Nephron progenitor cell (in vitro differentiated cells): ENCODE measurements at places on chromosomes 16 and 17.

DNA sequence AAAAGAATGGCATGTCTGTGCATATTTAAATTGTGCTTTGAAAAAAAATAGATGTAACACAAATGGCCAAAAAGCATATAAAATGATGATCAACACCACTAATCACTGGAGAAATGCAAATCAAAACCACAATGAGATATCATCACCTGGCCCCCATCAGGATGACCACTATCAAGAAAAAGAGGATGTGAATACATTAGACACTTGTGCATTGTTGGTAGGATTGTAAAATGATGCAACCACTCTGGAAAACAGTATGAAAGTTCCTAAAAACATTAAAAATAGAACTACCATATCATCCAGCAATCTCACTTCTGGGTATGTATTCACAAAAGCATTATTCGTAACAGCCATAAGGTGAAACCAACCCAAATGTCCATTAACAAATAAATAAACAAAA, 91.5 kb downstream of the SPAG9 start:
- no peak for DNase-seq
- H3K4me3 ChIP-seq = no peak overlapping the region
- H3K27me3 ChIP-seq = no peaks in the 10 kb centered on the region

DNA sequence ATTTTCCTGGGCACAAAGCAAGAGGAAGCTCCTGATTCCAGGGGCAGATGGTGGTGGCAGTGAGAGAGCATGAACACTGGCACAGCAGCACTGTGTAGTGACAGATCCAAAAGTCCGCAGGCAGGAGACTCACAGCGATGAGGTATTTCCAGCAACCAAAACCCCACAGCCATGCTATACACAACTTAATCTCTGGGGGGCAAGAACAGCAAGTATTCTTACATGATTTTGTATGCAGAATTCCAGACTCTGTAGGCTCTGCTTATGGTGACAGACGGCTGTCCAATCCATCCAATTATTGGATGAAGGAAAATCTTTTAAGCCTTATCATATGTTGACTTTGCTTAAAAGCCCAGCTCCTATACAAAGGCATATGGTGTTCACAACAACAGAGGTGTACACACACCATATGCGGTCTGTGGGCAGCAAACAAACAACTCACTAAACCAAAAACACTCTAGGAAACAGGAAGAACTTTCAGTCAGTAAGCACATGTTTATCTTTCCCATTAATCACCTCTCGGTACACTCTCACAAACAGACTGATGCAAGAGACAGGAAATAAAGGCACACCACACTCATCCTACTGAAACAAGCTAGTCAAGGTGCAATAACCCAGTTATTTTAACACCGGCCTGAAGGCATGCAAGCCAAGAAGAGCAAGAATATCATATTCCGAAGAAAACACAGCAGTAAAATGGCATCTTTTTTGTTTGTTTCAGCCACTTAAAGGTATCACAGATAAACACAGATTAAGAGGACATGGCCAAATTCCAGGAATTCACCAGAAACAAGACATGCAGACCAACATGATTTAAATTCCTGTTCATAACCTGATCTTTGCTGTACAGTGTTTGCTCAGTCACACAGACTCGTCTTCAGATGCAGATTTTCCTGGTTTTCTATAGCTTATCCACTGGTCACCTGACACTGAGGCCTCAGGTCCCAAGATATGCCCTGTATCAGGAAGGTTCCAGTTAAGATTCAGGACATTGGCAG, 47.8 kb downstream of the ERN1 start:
- peaks cover 4% of the 10 kb centered on the region for H3K36me3 ChIP-seq
- H3K27ac ChIP-seq = peak overlapping the region; percentile 72
- peak overlapping the region; percentile 10 for H3K4me3 ChIP-seq
- H3K27me3 ChIP-seq = no peaks in the 10 kb centered on the region

GRCh38 chr16:5590416-5590815, 492.8 kb upstream of the EEF2KMT start:
- DNase-seq = no peak
- H3K27ac ChIP-seq = no peak overlapping the region
- no peaks in the 10 kb centered on the region for H3K36me3 ChIP-seq
- no peak overlapping the region for H3K4me3 ChIP-seq

- no peak overlapping the region for H3K4me3 ChIP-seq
- no peak for DNase-seq
- H3K27ac ChIP-seq = no peak overlapping the region
Measured at GRCh38 chr16:21167360-21167759, 8.9 kb downstream of the LDAF1 start.

- no peaks in the 10 kb centered on the region for H3K27me3 ChIP-seq
- peaks cover 3% of the 10 kb centered on the region for H3K4me1 ChIP-seq
- H3K36me3 ChIP-seq = peaks cover 49% of the 10 kb centered on the region
Measured at GRCh38 chr17:38761612-38762011, 9.1 kb downstream of the PSMB3 start.

- peaks cover 35% of the 10 kb centered on the region for H3K36me3 ChIP-seq
- H3K27me3 ChIP-seq = no peaks in the 10 kb centered on the region
- peaks cover 54% of the 10 kb centered on the region for H3K4me1 ChIP-seq
- H3K4me3 ChIP-seq = no peak overlapping the region
- H3K27ac ChIP-seq = peak overlapping the region; percentile 16
Measured at GRCh38 chr17:73071066-73071999, 21.2 kb downstream of the SLC39A11 start.

- no peaks in the 10 kb centered on the region for H3K27me3 ChIP-seq
- H3K36me3 ChIP-seq = peaks cover 18% of the 10 kb centered on the region
- DNase-seq = no peak
- peaks cover 4% of the 10 kb centered on the region for H3K4me1 ChIP-seq
Measured at GRCh38 chr16:27258241-27258734, 10.3 kb downstream of the NSMCE1 start.

GRCh38 chr16:87198328-87198832, 118.8 kb downstream of the C16orf95 start:
- H3K4me3 ChIP-seq = no peak overlapping the region
- H3K27ac ChIP-seq = no peak overlapping the region
- H3K4me1 ChIP-seq = peaks cover 40% of the 10 kb centered on the region
- no peaks in the 10 kb centered on the region for H3K36me3 ChIP-seq
- no peak for DNase-seq
- peaks cover 13% of the 10 kb centered on the region for H3K27me3 ChIP-seq

- H3K4me3 ChIP-seq = no peak overlapping the region
- no peak overlapping the region for H3K27ac ChIP-seq
- DNase-seq = no peak
- H3K4me1 ChIP-seq = peaks cover 21% of the 10 kb centered on the region
- H3K27me3 ChIP-seq = no peaks in the 10 kb centered on the region
Measured at GRCh38 chr17:5425826-5426225, 5.8 kb downstream of the RPAIN start.

- H3K4me1 ChIP-seq = peaks cover 8% of the 10 kb centered on the region
- no peaks in the 10 kb centered on the region for H3K27me3 ChIP-seq
- H3K4me3 ChIP-seq = no peak overlapping the region
- no peak for DNase-seq
Measured at GRCh38 chr16:27351989-27352388, 38.2 kb downstream of the IL4R start.

GRCh38 chr16:78499399-78499798, 399.9 kb downstream of the WWOX start:
- no peak overlapping the region for H3K4me3 ChIP-seq
- H3K27me3 ChIP-seq = no peaks in the 10 kb centered on the region
- DNase-seq = no peak

DNA sequence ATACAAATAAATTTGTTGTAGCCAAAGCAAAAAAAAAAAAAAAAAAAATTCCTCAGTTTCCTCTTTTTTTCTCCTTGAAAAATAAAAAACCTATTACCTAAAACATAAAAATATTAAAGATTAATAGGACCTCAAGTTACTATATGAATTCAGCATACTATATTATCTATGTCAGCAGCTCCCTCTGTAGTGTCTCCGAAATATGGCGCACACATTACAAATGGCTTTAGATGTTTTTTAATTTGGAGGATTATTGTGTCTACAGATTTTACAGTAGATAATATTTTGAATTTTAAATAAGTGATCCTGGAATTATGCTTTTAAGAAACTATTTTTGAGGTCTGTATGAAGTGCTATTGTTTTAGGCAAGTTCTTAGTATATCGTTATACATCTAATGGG, 94.4 kb downstream of the NLK start:
- peaks cover 2% of the 10 kb centered on the region for H3K4me1 ChIP-seq
- no peak for DNase-seq
- H3K36me3 ChIP-seq = peaks cover 25% of the 10 kb centered on the region

DNA sequence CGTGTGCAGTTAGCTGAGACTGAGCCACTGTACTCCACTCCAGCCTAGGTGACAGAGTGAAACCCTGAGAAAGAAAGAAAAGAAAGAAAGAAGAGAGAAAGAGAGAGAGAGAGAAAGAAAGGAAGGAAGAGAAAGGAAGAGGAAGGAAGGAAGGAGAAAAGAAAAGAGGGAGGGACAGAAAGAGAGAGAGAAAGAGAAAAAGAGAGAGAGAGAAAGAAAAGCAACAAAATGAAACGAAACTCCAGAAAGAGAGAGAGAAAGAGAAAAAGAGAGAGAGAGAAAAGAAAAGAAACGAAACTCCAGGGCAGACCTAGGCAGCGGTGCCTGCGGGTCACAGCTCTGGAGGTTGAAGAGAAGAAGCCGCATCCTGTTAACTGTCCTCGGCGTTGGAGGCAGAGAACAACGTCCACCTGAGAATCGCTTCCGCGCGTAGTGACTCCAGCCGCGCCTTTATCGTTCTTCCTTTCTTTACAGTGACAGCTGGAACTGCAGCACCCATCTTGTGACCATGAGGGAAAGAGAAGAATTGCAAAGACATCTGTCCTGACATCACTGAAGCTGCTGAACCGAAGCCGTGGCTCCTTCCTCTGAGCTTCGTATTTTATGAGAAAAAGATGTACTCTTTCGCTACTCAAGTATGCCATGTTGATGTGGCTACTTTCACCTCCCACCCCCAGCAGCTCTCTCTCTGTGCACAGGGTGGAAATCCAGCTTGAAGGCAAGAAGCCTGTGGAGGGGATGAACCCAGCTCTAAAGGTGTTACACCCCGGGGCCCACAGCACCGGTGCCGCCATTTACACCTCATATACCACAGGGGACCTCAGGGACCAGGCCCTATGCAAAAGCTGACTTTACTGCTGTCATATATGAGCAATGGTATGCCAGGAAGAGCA, 56.9 kb upstream of the DOC2B start:
- H3K36me3 ChIP-seq = no peaks in the 10 kb centered on the region
- H3K27ac ChIP-seq = no peak overlapping the region

GRCh38 chr17:13581925-13582324, 19.8 kb downstream of the HS3ST3A1 start:
- H3K36me3 ChIP-seq = peaks cover 34% of the 10 kb centered on the region
- no peak overlapping the region for H3K4me3 ChIP-seq
- peaks cover 32% of the 10 kb centered on the region for H3K4me1 ChIP-seq
- no peak overlapping the region for H3K27ac ChIP-seq

- peaks cover 23% of the 10 kb centered on the region for H3K27me3 ChIP-seq
- no peak for DNase-seq
- no peak overlapping the region for H3K4me3 ChIP-seq
Measured at GRCh38 chr17:76550712-76551615, 11.1 kb downstream of the PRCD start.

DNA sequence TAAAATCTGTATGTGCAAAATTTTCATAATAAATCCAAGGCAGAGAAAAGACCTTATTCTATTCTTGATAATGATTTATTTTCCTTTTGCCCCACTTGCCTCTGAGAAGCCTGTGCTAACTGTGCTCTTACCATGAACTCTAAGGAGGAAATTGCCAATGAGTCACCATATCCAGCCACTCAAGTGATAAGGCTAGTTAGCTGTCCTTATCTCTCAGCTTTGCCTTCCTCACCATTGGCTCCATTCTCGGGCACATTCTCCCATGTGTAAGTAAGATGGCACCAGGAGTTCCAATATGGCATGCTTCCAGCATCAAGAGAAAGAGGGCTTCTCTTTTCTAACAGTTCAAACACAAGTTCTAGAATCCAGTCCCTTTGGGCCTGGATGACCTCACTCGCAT, 142.4 kb downstream of the TOX3 start:
- no peaks in the 10 kb centered on the region for H3K36me3 ChIP-seq
- no peak overlapping the region for H3K27ac ChIP-seq
- no peak for DNase-seq
- H3K27me3 ChIP-seq = peaks cover 3% of the 10 kb centered on the region

GRCh38 chr16:83676086-83676485, 131.7 kb upstream of the HSBP1 start:
- no peak overlapping the region for H3K27ac ChIP-seq
- peaks cover 39% of the 10 kb centered on the region for H3K4me1 ChIP-seq
- peaks cover 3% of the 10 kb centered on the region for H3K27me3 ChIP-seq
- H3K4me3 ChIP-seq = no peak overlapping the region
- DNase-seq = no peak
- H3K36me3 ChIP-seq = peaks cover 7% of the 10 kb centered on the region

DNA sequence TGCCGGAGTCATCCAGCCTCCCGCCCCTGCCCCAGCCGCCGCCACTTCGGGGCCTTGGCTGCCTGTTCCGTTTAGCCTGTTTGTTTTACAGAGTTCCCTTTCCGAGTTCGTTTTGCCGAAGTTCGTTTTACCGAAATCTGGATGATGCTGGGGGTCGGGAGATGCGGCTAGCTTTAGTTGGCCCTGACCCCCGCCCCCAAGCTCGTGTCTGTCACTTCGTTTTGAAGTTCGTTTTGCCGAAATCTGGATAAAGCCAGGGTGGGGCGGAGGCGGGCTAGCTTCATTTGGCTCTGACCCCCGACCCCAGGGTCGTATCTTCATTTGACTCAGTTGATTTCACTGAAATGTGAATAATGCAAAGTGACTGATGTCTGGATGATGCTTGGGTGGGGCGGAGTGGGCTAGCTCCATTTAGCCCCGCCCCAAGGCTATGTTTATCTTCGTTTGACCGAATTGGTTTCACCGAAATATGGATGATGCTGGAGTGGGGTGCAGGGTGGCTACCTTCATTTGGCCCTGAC, 591 bp downstream of the PSMD7 start:
- peak overlapping the region; percentile 95 for H3K4me3 ChIP-seq
- H3K36me3 ChIP-seq = peaks cover 35% of the 10 kb centered on the region
- peak; percentile 28 for DNase-seq
- peaks cover 9% of the 10 kb centered on the region for H3K27me3 ChIP-seq
- peaks cover 24% of the 10 kb centered on the region for H3K4me1 ChIP-seq
- H3K27ac ChIP-seq = peak overlapping the region; percentile 99

DNA sequence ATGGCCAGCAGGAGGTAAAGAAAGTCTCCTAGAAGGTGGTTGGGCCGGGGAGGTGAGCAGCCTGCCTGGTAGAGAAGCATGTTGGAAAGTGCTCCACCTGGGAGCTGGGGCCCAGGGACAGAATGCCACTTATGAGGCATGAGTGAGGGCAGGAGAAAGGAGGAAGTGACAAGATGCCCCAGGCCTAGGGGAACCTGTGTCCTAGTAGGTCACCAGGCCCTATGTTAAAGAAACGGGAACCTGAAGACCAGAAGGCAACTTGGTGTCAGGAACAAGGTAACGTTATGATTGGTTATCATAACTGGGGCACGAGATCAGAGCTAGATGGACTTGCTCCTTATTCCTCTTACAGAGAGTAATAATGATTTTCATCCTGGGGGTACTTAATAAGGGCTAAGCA, 34.3 kb downstream of the PITPNC1 start:
- no peaks in the 10 kb centered on the region for H3K4me1 ChIP-seq
- no peak overlapping the region for H3K4me3 ChIP-seq
- no peaks in the 10 kb centered on the region for H3K27me3 ChIP-seq
- H3K27ac ChIP-seq = no peak overlapping the region

GRCh38 chr17:49832840-49833599, 14.8 kb downstream of the TAC4 start:
- H3K4me1 ChIP-seq = peaks cover 7% of the 10 kb centered on the region
- H3K4me3 ChIP-seq = no peak overlapping the region
- H3K27ac ChIP-seq = peak overlapping the region; percentile 58
- H3K36me3 ChIP-seq = peaks cover 57% of the 10 kb centered on the region
- no peaks in the 10 kb centered on the region for H3K27me3 ChIP-seq

GRCh38 chr17:4407851-4408250, 25.9 kb upstream of the SPNS3 start:
- H3K36me3 ChIP-seq = no peaks in the 10 kb centered on the region
- H3K27me3 ChIP-seq = no peaks in the 10 kb centered on the region
- H3K4me1 ChIP-seq = peaks cover 5% of the 10 kb centered on the region
- DNase-seq = no peak
- no peak overlapping the region for H3K27ac ChIP-seq
